ENCODE measurements at places on chromosomes 2 and 18.

DNA sequence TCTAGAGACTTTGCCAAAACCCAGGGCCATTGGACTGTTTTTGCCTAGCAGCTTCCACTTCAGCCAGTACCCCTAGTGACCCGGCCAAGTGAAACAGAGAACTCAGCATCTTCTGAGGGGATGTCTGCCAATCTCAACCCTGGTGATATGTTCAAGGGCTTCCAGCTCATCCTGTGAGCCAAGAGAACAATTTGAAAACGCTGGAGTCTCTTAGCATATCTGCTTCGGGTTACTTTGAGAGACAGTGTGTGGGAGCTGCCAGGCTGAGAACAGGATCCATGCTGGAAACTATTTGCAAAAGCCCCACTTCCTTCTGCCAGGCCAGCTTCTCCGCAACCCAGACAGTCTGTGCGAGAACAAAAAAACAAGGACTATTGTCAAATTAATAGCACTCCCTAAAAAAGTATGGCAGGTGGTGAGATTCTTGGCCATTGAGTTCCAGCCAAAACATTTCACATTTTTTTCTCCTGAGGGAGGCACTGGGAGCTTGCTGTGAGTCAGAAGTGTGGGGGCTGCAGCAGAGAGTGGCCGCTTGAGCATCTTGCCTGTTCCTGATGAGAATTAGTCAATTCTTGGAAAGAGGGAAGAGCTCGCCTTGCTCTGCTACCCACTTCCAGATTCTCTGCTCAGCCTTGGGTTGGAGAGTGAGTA, 395.6 kb upstream of the TRIB2 start:
- DNase-seq, result peak; percentile 91

DNA sequence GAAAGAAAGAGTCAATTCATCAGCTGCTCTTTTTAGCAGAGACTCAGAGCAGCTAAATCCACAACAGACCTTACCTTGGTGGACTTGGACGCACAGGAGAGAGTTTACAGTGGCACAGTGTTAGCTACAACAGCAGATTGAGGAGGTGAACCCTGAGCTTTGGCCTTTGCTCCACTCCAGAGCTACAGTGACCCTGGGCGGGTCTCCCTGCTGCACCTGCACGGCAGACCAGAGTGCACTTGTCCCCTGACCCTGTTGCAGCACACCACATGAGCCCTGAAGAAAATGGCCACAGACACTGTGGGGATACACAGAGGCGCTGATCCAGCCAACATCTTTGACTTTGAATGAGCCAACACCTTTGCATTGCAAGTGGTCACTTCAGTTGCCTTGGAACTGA, 11.0 kb downstream of the SLC19A3 start:
- DNase-seq, result no peak

DNA sequence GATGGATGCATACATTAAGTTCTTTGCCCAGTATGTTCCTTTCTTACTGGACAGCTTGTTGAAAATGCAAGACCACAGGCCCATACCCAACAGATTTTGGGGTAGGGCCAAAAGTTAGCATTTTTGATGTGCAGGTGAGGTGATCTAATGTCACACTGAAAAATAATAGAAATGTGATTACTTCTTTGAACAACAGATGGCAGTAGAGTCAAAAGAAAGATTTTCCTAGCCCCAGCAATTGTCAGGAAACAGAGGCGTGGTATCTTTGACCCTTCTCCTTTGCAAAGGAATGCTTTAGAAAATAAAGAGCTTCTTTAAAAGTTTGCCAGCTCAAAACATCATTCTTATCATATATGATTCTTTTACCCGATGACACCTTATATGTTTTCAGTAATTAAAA, 343.6 kb upstream of the SYT4 start:
- peak; percentile 11 for DNase-seq

- no peak for DNase-seq
Measured at GRCh38 chr2:33029926-33030325, 83.2 kb downstream of the LTBP1 start.

GRCh38 chr2:230903231-230904150, 21.6 kb downstream of the GPR55 start:
- DNase-seq, result no peak

DNA sequence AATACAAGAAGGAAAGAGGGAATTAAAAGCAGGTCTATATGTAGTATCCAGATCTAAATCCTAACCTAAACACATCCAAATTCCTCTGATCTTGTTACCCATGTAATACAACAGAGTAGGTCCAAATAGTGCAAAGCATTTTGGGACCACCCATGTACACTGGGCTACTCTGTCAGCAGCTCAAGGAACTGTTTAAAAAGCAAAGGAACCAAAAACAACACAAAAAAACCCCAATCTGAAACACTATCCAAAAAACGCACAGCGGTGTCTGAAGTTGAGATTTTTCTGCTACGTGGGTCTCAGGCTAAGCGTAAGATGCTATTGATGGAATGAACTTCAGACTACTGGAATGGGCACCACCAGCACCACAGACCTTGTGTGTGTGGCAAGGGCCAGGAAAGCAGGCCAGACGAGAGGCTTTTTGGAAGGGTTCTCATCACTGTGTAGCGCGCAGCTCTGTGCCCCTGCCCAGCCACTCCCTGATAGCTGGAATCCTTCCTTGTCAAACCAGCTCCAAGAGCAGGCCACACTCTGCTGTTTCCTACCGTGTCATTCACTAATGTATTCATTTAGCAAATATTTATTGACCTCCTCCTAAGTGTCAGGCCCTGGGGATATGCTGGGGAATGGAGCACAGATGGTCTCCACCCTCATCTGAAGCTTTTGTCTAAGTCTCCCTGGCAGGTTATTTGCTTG, 101.4 kb downstream of the COLEC12 start:
- DNase-seq, result peak; percentile 34

GRCh38 chr2:16392647-16393499, 272.8 kb downstream of the CYRIA start:
- no peak for DNase-seq

GRCh38 chr18:44079606-44080005, 601.1 kb upstream of the SETBP1 start:
- peak; percentile 53 for DNase-seq

GRCh38 chr18:72697706-72698105, 153.6 kb upstream of the CBLN2 start:
- DNase-seq, result no peak

GRCh38 chr2:97712693-97713295, 582 bp upstream of the ZAP70 start:
- DNase-seq, result no peak

- DNase-seq, result no peak
Measured at GRCh38 chr2:133849341-133849740, 281.1 kb upstream of the NCKAP5 start.

GRCh38 chr18:41326311-41326710, 628.7 kb upstream of the PIK3C3 start:
- no peak for DNase-seq

DNA sequence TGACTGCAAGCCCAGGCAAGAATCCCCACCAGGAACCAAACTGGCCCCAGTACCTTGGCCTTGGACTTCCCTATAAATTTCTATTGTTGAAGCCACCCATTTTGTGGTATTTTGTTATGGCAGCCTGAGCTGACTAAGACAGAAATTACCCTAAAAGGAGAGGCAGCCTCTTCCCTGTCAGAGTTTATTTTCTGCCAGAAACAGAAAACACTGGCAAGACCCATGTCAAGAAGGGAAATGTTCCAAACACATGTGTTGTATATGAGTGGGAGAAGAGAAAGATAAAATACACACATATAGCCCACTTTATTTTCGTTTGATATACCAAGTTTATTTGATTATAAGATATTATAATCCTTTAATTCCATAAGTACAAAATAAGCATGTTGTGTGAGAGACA, 225.1 kb upstream of the FSHR start:
- DNase-seq, result no peak

- DNase-seq, result peak; percentile 17
Measured at GRCh38 chr2:159744363-159744762, 32.1 kb downstream of the MARCHF7 start.

DNA sequence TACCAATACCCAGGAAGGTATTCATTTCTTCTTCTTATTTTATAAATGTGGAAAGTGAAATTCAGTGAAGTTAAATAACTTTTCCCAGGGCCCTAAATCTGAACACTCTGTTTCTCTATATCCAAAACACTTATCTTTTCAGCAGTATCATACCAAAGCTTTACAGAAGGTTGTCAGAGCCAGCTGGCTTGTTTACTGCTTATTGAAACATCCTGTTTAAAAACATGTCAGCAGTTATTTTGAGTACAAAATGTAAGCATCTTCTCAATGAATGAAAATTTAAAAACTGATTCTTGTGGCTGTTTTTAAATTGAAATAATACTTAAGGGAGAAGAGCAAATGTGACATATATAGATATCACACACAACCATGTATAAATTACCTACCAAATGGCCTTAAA, 11.3 kb upstream of the CDH19 start:
- no peak for DNase-seq

DNA sequence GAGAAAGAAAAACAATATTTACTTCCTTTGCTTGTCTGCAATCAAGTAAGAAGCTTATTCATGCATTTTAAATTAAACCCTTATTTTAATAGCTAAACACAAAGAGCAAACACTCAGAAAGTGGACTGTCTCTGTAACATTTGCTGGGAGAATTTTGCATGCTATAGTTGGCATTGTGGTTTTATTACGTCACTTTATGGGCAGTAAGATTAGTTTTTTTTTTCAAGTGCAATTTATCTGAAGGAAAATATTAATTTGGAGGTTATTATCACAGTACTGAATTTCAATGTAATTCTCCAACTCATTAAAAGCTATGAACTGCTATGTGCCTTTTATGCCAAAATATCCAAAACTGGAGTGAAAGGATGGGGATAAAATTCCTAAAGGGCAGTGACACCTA, 103.3 kb downstream of the TMEFF2 start:
- no peak for DNase-seq

GRCh38 chr2:195658541-195658890, 1.5 kb downstream of the SLC39A10 start:
- DNase-seq, result peak; percentile 39

- DNase-seq, result no peak
Measured at GRCh38 chr2:192184349-192184748, 10.4 kb downstream of the TMEFF2 start.

GRCh38 chr2:28624793-28625701, 126.6 kb upstream of the PPP1CB start:
- no peak for DNase-seq

DNA sequence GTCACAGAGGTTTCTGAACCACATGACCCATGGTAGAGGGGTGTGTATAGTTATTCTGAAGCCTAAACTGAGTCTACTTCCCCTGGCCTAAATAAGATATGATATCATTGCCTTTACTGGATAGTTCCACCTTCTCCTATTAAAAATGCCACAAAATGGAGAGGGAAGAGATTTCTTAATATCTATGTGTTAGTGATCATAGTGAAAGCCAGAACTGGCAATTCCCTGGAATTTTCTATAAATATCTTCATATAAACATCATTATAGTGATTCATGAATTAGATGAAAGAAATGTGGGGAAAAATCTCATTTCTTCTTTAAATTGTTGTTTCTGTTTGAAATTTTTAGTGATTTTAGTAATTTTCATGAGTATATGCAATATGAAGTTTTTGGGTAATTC, 45.8 kb downstream of the TSHZ1 start:
- DNase-seq, result peak; percentile 24

- DNase-seq, result peak; percentile 76
Measured at GRCh38 chr2:228426502-228427216, 245.2 kb upstream of the SPHKAP start.

DNA sequence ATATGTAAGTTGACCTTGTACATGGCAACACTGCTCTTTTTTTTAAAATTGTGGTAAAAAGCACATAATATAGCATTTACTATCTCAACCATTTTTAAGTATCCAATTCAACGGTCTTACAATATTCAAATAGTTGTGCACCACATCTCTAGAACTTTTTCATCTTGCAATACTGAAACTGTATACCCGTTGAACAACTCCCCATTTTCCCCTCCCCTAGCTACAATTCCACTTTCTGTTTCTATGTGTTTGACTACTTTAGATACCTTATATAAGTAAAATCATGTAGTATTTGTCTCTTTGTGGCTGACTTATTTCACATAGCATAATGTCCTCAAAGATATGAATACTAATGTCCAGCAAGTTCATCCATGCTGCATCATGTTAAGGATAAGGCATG, 452.1 kb downstream of the TXNL1 start:
- DNase-seq, result no peak

DNA sequence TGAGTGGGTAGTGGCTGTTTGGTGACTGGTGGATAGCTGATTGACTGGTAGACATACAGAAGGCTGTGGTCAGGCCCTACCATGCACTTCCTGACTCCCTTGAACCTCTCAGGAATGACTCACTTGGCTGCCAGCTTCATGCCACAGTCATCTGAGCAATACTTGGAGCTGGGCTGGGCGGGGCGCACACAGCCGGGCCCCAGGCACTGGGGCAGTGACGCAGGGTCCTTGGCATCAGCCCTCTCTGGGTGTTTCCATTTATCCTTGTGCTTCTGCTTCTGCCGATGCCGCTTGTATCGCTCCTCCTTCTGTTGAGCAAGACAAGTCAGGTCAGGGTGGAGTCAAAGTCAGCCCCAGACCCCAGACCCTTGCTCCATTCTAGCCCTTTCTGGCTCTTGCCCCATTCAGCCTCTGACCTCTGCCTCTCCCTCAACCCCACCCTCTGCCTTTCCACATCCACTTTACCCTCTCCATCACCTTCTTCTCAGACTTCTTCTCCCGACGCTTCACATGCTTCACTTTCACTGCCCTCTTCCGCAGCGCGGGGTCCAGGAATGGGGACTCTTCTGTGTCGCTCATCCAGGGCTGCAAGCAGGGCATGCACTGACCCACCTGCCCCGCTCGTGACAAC, 3.0 kb upstream of the MBD1 start:
- no peak for DNase-seq
